Activated CD4-positive, alpha-beta T cell treated with anti-CD3 and anti-CD28 coated beads, Interleukin-2, amount 50 U/mL, for 4 hours (primary cell): ENCODE measurements at places on chromosomes 7 and 10.

GRCh38 chr10:71605263-71605962 is 114.2 kb downstream of the C10orf105 start:
- no peak for DNase-seq

GRCh38 chr7:116222501-116222900 is 12.2 kb downstream of the TES start:
- no peak for DNase-seq

DNA sequence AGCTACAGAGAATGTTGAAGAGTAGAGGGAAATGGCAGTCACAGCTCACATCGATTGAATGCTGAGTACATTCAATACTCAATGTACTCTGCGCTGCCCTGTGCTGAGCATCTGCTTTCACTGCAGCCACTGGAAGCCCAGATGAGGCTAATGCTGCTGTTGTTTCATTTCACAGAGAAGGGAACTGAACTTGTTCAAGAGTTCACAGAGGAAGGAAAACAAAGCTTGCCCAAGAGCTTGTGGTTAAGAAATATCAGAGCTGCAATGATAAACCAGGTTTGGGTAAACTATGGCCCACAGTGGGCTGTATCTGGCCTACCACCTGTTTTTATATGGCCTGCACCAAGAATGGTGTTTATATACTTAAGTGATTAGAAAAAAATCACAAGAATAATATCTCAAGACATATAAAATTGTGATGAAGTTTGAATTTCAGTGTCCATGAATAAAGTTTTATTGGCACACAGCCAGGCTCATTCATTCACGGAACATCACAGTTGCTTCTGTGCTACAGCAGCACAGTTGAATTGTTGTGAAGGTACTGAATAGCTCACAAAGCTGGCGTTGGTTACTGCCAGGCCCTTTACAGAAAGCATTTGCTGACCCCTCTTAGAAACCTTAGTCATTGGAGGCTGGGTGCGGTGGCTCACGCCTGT is 64.1 kb downstream of the CFAP58 start:
- DNase-seq: no peak

- no peak for DNase-seq
Observed at GRCh38 chr10:62426600-62426999, 52.4 kb downstream of the ZNF365 start.

DNA sequence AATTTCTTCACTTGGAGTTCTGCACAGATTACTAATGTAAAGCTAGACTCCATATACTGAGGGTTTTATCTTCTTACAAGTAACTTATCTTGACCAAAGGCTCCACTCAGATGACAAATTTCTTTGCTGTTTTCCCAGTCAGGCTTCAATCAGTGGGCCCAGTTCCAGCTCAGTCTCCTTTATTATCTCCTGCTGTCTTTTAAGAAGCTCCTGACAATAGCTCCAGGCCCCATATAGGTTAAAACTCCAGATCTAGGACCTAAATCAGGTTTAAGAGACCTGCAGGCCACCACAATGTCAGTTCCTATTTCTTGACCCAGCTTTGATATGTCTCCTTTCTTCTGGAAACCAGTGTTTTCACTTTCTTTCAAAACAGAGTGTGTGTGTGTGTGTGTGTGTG is 165.2 kb downstream of the RELN start:
- no peak for DNase-seq

DNA sequence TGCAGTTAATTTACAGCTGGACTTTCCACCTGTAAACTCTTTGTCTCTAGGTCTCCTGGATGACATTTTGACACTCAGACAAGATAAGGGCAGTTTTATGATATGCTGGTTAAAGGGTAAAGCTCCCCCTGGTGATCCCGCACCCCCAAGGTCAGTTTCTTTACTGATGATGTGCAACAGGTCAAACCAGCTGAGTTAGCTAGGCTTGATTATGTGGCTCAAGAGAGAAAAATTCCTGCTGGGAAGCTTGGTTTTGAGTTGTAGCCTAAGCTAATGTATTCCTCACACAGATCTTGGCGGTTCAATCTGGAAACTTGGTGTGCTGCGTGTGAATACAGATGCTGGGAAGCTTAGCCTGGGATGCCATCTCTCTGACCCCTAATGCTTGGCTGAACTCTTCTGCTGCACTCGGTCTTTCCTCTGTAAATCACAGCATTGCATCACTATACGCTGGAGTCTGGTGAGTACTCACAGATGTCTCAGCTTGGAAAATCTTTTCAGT is 11.4 kb upstream of the AKR1D1 start:
- DNase-seq: no peak

- no peak for DNase-seq
Observed at GRCh38 chr7:37211097-37211880, 237.4 kb downstream of the ELMO1 start.

DNA sequence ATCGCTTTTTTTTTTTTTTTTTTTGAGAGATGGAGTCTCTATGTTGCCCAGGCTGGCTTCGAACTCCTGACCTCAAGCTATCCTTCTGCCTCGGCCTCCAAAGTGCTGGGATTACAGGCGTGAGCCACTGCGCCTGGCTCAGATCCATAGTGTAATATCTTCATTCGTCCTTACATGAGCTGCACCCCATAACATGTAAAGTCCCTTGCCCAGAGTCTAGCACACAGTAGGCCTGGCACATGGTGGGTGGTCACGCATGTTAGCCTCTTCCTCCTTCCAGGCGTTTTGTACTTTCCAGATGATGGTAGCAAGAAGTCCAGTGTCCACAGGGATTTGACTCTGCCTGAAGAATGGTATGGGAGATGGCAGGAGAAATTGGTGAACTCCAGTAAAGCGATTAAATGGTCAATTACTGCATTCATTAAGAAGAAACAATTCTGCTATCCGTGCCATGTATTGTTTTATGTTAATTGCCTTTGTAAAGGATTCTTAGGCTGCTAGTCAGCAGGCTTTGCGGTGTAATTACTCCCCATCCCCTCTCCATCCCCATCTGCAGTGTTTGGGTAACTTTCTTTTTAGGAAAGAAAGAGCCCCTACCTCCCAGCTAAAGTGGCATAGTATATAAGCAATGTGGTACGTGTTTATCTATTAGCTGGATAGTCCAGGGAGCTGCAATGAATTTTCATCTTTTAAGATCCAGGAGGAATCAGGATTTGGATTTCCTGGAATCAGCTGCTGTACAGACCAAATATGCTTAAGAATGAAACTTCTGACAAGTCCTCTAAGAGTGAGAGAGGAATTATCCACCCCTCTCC is 1.2 kb downstream of the TPST1 start:
- no peak for DNase-seq
